Stimulated activated CD8-positive, alpha-beta memory T cell treated with anti-CD3 and anti-CD28 coated beads, Interleukin-4, amount 100 ng/mL, for 24 hours (primary cell): ENCODE measurements at places on chromosomes 11 and 22.

DNA sequence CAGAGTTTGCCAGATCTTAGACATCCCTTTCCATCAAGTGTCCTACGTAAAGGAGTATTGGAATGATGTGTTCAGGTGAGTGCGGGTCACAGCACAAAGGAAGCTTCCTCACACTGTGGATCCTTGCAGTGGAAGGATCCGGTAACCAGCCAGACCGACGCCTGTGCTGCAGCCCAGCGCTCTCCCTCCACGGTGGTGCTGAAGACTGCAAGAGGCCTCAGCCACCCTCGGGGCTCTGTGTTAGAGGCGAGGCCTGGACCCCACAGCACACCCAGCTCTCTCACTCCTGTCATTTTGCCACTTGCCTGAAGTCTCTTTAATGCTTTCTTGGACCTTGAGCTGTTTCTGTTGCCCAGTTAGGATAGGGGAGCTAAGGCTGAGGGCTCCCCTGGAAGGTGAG is 2.4 kb downstream of the TRMU start:
- no peak for DNase-seq

- DNase-seq, result no peak
These were observed 49.4 kb upstream of the ADA2 start for GRCh38 chr22:17268501-17269223.

GRCh38 chr11:36509201-36509639 is 852 bp downstream of the TRAF6 start:
- DNase-seq, result no peak

- no peak for DNase-seq
These were observed 374.8 kb downstream of the MIAT start for GRCh38 chr22:27032091-27032761.

DNA sequence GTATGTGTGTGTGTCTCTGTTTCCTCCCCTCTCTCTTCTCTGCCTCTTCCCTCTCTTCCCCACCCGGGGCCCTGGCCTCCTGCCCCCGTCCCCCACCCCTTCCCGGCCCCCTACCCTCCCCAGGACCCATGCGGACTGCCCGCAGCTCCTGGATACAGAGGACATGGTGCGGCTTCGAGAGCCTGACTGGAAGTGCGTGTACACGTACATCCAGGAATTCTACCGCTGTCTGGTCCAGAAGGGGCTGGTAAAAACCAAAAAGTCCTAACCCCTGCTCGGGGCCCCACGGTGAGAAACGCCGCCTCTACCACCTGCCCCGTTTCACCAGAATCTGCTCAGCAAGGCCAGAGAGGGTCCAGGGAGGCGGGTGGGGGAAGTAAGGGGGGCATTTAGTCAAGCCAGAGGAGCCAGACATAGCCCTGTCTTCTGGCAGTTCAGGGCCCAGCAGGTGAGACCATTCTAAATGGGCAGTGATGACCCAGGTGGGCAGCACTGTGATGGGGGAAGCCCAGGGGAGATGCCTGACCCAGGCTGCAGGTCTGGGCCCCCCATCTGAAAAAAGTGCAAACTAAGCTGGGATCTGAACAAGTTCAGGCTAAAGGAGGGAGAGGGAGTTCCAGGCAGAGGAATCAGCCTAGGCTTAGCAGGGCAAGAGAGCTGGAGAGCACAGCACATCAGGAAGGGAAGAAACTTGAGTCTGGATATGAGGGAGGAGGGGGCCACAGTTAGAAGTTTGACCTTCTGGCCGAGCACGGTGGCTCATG is 6.4 kb downstream of the SELENOM start:
- DNase-seq, result no peak

DNA sequence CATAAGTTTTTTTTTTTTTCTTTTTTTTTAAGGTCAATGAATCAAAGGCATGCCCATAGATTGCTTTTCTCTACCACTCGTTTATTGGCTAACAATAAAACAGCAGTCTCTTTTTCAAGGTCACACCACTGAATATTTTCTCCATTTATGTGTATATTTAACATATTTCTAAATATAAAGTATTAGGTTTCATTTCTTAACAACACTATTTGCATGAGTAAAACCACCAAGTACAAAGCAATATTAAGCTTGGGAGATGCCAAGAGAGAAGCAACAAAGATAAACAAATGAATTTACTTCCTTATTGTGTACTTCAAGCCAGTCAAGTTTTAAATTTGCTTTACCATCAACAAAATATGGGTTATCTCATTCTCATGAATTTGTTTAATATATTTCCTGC is 708.9 kb upstream of the CCDC179 start:
- DNase-seq, result no peak

GRCh38 chr11:57476757-57477506 is 16.6 kb downstream of the RTN4RL2 start:
- no peak for DNase-seq

GRCh38 chr22:47002692-47003091 is 240.2 kb downstream of the TBC1D22A start:
- DNase-seq, result no peak

DNA sequence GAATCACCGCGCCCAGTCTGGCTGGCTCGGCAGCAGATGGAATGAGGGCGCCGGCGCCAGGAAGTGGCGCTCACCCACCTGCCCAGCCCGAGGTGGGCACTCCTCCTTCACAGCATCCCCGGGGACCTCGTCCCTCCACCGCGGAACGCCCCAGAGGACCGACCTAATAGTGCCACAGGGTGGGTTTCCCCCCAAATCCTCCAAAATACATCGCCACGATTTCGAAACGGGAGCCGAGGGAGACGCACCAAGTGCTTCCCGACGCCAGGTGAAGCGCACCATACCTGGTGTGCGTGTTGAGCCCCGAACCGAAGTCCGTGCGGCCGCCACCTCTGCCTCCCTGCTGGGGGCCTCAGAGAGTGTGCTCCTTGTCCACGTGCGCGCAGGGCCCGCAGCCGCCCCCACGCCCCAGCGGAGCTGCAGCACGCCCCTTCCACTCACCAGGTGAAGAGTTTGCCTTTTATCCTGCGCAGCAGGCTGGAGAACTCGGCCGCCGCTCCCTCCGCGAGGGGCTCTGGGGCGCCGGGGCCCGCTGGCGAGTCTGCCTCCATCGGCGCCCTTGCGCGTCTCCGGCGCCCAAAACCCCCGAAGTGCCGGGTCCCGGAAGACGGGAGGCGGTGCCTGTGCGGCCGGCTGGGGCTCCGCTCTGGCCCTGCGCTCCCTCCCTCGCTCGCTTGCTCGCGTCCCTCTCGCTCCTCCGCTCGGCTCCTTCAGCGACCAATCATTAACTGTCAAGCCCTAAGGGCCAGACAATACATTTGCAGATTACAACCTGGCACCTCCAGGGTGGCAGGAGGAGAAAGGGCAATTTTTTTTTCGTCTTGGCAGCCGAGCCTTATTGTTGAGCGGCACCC is at the start of gene SLC35F2:
Gene SLC35F2 (minus strand): TSS at position 571 of the 854 bp plus-strand sequence. CDS start 20 bp downstream, at position 551.
- peak; percentile 65 for DNase-seq

DNA sequence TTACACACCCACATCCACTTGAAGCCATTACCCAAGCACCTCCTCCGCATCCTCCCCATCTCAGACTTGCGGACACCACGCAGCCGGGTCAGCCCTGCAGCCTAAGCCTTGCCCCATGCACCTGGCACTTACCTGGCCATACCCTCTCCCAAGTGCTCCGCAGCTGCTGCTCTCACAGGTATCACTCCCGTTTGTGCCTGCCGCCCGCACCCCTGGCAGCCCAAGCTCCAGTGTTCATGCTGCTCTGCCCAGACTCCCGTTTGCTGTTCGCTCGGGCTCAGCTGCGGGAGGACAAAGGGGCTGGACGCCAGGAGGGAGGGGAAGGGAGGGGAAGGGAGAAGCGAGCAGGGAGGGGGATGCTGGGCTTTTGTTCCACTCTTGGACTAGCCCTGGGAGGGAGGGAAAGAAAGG is at the start of gene KLHL35:
Gene KLHL35 (minus strand): TSS at position 293 of the 411 bp plus-strand sequence. CDS start 2,574 bp downstream, outside the sequence.
- no peak for DNase-seq

GRCh38 chr11:32113200-32113919 is 22.5 kb downstream of the RCN1 start:
- DNase-seq, result no peak

DNA sequence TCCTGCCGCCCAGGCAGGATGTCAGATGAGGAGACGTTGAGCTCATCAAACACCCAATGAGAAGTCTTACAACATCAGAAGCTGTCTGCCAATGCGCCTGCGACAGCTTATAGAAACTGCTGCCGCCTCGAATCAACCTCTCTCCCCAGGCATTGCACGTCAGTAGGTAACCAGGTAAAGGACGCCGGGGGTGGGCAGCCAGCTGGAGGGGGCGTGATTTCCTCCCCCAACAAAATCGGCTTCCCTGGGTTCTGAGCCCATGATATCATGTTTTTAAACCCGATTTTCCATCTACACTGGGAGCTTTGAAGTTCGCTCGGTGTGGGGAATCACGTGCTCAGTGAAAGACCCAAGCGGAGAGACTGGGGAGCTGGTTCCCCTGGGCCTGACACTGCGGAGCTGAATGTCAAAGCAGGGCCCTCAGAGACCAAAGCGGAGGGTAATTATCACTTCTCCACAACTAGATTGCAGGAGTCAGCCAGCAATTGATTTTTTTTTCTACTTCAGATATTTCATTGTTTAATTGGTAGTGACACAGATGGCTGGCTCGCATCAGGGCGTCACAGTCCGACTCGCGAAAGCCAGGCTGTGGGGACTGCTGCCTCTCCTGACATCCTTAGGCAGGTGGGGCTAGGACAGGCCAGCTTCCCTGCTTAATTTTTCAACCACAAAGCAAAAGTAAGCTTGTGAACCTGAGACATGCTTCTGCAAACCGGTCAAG is 15.4 kb downstream of the FAM83F start:
- no peak for DNase-seq
